ENCODE measurements at places on chromosomes 12 and 14.

- no peak for DNase-seq
Measured at GRCh38 chr12:78793491-78793890, 71.1 kb upstream of the SYT1 start.

DNA sequence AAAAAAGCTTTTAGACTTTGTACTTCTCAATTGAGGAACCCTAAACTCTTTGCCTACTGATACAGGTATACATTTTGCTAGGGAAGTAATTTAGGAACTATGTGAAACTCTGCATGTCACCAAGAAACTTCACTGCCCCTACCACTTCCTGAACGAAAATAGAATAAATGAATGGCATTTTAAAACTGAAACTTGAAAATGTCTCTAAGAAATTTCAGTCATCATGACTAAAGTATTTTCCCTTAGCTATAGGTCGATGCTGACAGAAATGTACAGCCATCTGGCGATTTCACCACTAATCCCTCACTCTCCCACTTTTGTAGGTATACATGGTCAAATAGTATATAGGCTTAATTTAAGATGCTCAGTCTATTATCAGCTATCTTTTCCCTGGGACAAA is 194.9 kb upstream of the SYT10 start:
- DNase-seq = no peak

- no peak for DNase-seq
Measured at GRCh38 chr14:69683971-69684370, 72.6 kb downstream of the SUSD6 start.

DNA sequence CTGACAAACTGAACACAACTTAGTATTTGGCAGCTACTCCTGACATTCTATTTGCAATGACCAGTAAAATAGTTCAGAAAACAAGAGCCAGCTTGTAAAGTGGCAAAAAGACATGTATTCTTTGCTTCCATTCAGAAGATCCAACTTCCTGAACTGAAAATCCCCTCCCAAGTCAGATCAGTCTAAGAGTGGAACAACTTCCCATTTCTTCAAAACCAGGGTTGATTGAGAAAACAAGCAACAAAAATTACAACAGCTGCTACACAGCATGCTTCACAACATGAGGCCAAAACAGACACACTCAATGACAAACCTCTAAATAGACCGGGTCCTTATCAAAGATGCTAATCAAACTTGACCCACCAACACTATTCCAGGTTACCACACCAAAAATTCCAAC is 40.3 kb downstream of the CIT start:
- no peak for DNase-seq

DNA sequence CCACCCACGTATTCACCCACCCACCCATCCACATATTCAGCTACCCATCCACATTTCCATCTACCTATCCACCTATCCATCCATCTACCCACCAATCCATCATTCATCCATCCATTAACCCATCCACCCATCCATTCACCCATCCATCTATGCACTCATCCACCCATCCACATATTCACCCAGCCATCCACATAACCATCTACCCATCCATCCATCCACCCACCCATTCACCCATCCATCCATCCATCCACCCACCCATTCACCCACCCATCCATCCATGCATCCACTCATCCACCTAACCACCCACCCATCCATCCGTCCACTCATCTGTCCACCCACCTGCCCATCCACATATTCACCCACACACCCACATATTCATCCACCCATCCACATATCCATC is 70.5 kb downstream of the LGMN start:
- no peak for DNase-seq

- DNase-seq = no peak
Measured at GRCh38 chr14:100384819-100385813, 62.0 kb downstream of the SLC25A47 start.

GRCh38 chr12:66453844-66454243 is 151.6 kb downstream of the HELB start:
- no peak for DNase-seq

GRCh38 chr14:67442139-67442906 is 30.4 kb upstream of the PLEK2 start:
- no peak for DNase-seq

DNA sequence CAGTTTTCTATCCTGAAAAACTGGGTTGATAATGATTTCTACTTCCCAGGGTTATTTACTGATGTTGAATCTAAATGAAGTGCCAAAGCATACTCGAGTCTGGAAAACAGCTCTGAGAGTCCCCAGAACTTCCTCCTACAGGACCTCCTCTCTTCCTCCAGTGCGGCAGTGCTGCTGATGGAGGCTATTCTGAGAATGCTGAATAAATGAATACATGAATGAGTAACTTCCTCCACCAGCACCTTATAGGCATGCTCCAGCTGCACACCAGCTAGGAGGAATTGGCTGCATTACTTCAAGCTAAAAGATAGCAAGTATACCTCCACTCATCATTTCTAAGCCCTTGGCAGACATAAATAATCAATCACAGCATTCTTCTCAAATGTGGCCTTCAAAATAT is 448.8 kb upstream of the CCDC196 start:
- no peak for DNase-seq

DNA sequence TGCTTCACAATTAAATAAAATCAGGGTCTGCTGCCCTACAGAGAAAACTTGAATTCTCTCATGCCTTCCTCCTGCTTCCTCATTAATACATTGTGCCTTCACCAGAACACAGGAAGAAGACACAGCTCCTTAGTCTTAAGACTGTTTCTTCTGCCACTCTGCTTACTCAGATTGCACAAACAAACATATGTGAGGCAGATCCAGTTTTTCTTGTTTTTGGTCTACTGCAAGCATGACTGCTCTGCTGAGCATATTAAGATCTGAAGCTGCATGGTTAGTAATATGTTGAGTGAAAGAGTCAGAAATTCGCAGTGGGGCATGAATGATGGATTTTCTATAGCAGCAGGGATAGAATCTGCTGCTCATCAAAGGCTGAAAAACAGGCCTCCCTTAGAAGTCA is 321.1 kb upstream of the STXBP6 start:
- DNase-seq = no peak

DNA sequence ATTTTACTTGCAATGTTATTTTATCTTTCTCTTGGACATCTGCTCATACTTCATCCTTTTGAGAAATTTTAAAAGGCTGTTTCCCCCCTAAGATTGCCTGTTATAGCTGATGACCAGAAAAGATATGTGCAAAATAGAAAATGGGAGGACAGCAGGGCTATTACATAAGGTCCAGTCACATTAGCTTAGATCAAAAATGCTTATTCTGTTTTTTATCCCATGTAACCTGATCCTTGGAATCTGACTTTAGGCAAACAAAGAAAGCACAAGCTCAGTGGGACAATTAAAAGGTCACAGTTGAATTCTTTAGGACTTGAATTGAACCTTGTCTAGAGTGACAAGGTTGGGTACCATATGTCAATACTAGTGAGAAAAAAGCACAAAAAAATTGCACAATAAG is 65.1 kb upstream of the TRHDE start:
- no peak for DNase-seq

GRCh38 chr12:21786041-21786531 is 11.6 kb upstream of the KCNJ8 start:
- DNase-seq = no peak

GRCh38 chr14:20568393-20568792 is 7.5 kb upstream of the RNASE9 start:
- no peak for DNase-seq

- DNase-seq = no peak
Measured at GRCh38 chr14:61528591-61529021, 166.7 kb upstream of the HIF1A start.

DNA sequence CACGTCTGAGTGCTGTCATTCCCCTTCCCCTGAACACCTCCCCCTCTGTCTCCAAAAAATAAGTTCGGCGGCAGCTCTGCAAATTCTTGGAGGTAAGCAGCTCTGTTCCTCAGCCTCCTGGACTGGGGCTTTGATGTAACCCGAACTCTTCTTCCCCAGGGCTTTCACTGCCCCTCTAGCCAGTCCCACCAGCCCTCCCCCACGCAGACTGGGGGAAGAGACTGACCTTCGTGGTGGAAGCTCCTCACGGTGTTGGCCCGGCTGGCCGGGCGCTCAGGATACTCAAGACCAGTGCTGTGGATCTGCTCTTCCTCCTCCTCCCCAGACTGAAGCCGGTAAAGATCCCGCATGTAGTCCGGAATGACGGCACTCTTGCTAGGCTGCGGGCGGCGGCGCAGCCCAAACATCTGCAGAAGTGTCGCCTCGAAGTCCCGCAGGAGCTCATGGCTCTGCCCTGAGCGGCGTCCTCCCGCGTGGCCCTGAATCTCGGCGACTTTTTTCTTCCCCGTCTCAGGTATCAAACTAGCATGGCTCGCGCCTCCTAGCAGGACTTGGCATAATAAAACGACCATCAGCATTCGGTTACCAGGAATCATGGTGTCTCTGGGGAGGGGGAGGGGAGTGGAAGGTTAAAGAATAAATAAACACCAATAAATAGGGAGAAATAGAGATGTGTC is 4.9 kb downstream of the BMP4 start:
- no peak for DNase-seq

- no peak for DNase-seq
Measured at GRCh38 chr14:63436286-63437098, 106.7 kb downstream of the PPP2R5E start.

GRCh38 chr12:106599302-106599701 is 16.5 kb downstream of the RFX4 start:
- DNase-seq = no peak

DNA sequence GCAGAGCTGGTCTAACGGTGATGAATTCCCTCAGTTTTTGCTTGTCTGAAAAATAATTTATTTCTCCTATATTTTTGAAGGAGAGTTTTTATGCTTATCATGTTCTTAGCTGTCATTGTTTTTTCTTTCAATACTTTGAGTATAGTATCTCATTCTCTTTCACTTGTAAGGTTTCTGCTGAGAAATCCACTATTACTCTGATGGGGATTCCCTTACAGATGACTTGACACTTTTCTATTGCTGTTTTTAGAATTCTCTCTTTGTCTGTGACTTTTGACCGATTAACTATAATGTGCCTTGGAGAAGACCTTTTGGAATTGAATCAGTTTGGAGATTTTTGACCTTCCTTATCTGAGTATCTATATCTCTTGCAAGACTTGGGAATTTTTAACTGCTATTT is 139.6 kb downstream of the PRKD1 start:
- DNase-seq = no peak

Data from activated effector memory CD4-positive, alpha-beta T cell treated with Interleukin-2 at 50 U/mL for 16 hours (primary cell).